Spinal cord (tissue), 10 donors: ENCODE measurements at places on chromosomes 4 and X.

DNA sequence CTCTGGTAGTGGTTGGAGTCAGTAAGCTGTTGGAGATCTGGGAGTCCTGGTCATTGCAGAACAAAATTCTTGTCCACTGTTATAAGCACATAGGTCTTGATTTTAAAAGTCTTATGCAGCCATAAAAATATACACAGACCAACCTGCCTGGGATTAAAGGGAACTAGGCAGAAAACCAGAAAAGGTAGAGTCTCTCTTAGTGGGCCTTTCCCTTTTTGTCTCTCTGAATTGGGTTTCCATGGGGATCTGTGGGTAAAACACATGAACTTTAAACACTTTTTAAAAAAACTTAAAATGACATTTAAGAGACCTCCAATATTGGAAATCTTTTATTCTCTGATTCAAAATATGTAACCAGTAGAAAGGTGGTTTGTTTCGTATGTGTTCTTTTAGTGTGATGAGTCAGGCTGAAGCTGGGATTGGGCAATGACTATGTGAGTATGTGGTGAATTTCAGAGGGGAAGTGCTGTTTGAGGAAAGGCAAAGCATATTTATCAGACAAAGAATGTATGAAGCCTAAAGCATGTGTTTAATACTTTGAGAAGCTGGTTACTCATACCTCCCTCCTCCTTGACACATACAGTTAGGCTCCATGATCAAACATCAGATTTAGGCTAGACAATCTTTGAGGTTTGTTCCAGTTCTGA is 29.6 kb downstream of the SLC16A2 start:
- H3K27ac ChIP-seq = no peak overlapping the region
- DNase-seq = no peak
- no peak overlapping the region for H3K4me3 ChIP-seq
- H3K4me1 ChIP-seq = no peaks in the 10 kb centered on the region
- no peaks in the 10 kb centered on the region for H3K36me3 ChIP-seq

DNA sequence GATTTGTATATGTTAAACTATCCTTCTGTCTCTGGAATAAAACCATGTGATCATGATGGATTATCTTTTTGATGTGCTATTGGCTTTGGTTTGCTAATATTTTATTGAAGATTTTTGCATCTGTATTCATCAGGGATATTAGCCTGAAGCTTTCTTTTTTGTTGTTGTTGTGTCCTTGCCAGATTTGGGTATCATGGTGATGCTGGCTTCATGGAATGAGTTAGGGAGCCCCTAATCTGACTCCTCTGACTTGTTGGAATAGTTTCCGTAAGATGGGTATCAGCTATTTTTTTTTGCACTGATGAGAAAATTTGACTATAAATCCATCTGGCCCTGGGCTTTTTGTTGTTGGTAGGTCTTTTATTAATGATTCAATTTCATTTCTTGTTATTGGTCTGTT is 45.7 kb downstream of the ATP10D start:
- no peak overlapping the region for H3K27ac ChIP-seq
- peaks cover 2% of the 10 kb centered on the region for H3K36me3 ChIP-seq
- no peak for DNase-seq
- no peaks in the 10 kb centered on the region for H3K4me1 ChIP-seq
- no peak overlapping the region for H3K4me3 ChIP-seq

GRCh38 chr4:7224001-7224400 is 31.7 kb downstream of the SORCS2 start:
- H3K4me1 ChIP-seq = peaks cover 31% of the 10 kb centered on the region
- no peak overlapping the region for H3K27ac ChIP-seq
- no peaks in the 10 kb centered on the region for H3K27me3 ChIP-seq
- DNase-seq = no peak

GRCh38 chr4:81422595-81422994 is 49.1 kb downstream of the RASGEF1B start:
- no peak overlapping the region for H3K4me3 ChIP-seq
- peaks cover 9% of the 10 kb centered on the region for H3K4me1 ChIP-seq
- DNase-seq = no peak
- H3K27me3 ChIP-seq = no peaks in the 10 kb centered on the region
- no peak overlapping the region for H3K27ac ChIP-seq

DNA sequence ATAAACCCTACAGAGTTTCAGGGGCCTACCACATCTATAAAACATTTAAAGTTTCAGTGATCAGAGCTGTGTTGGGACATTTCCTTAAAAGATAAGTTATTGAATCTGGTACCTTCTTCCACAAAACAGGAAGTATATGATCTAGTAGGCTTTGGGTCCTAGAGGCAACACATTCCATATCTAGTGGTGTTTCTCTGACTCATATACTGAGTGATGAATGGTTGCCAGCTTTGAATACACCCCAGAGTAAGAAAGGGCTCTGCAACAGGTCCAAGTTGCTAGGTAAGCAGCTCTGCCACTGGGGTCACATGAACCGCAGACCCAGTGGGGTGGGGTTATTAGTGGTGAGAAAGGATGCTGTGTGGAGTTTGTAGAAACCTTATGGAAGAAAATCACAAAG is 32.4 kb upstream of the BLTP1 start:
- no peak overlapping the region for H3K4me3 ChIP-seq
- H3K4me1 ChIP-seq = no peaks in the 10 kb centered on the region

- H3K27ac ChIP-seq = no peak overlapping the region
- H3K4me3 ChIP-seq = no peak overlapping the region
- H3K36me3 ChIP-seq = no peaks in the 10 kb centered on the region
- DNase-seq = no peak
Measured at GRCh38 chr4:156774422-156774821, 197.2 kb downstream of the PDGFC start.

GRCh38 chr4:141002323-141002805 is 130.9 kb downstream of the RNF150 start:
- H3K36me3 ChIP-seq = no peaks in the 10 kb centered on the region
- H3K27ac ChIP-seq = no peak overlapping the region
- no peak overlapping the region for H3K4me3 ChIP-seq

GRCh38 chr4:100962698-100963097 is 384.6 kb downstream of the PPP3CA start:
- H3K4me1 ChIP-seq = no peaks in the 10 kb centered on the region
- H3K27me3 ChIP-seq = no peaks in the 10 kb centered on the region
- H3K27ac ChIP-seq = no peak overlapping the region
- no peaks in the 10 kb centered on the region for H3K36me3 ChIP-seq
- no peak for DNase-seq
- no peak overlapping the region for H3K4me3 ChIP-seq

DNA sequence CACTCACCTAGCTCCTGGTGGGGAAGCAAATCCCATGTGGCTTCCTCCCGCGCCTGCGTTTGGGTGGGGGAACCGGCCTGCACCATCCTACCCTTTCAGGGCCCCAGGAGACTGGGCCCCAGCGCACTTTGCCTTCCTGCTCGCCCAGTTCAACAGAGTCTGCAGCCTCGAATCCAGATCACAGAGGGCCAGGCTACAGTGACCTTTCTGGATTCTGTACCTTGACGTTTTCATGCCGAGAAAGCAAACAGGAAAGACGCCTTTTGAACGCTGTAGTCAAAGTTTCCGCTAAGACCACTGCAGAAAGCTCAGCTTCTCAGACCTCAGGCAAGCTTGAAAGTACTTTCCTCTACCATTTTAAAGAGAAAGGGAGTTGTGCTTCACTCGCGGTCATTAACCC is 7.4 kb upstream of the BEND2 start:
- H3K27ac ChIP-seq = no peak overlapping the region
- no peaks in the 10 kb centered on the region for H3K36me3 ChIP-seq
- no peak overlapping the region for H3K4me3 ChIP-seq

- H3K27me3 ChIP-seq = no peaks in the 10 kb centered on the region
- no peaks in the 10 kb centered on the region for H3K4me1 ChIP-seq
- no peak overlapping the region for H3K4me3 ChIP-seq
- no peaks in the 10 kb centered on the region for H3K36me3 ChIP-seq
- no peak overlapping the region for H3K27ac ChIP-seq
Measured at GRCh38 chrX:119573222-119573621, 1.1 kb upstream of the UBE2A start.

DNA sequence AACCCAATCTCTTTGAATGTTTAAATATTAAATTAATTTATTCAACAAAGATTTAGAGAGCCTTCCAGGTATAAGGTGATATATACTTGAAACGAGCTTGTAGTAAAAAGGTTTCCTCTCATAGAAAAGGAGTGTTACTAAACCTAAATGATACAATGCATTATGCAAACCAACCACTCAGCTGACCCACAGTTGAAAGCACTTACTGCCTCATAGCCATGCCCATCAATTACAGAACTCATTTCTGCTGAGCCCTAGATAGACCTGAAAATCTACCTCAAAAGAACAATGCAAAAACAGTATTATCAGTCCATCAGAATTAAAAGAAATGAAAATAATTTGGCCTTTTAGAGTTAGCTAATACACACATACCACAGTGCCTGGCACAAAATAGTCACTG is 75.4 kb downstream of the KCNIP4 start:
- H3K27me3 ChIP-seq = no peaks in the 10 kb centered on the region
- DNase-seq = no peak
- H3K4me3 ChIP-seq = no peak overlapping the region
- no peaks in the 10 kb centered on the region for H3K36me3 ChIP-seq
- no peak overlapping the region for H3K27ac ChIP-seq

DNA sequence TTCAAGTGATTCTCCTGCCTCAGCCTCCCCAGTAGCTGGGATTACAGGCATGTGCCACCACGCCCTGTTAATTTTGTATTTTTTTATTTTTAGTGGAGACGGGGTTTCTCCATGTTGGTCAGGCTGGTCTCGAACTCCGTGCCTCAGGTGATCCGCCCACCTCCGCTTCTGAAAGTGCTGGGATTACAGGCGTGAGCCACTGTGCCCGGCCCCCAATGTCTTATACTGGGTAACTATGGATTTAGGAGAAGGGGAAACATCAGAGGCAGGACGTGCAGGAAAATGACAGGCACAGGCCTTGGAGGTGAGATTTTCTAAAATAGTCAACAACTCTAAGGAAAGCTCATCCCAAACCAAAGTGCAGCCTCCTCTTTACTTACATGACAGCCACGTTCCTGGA is 11.1 kb upstream of the TSPYL2 start:
- H3K4me1 ChIP-seq = peaks cover 14% of the 10 kb centered on the region
- peaks cover 15% of the 10 kb centered on the region for H3K27me3 ChIP-seq
- no peak overlapping the region for H3K27ac ChIP-seq
- H3K36me3 ChIP-seq = no peaks in the 10 kb centered on the region

GRCh38 chrX:78624962-78625909 is 33.9 kb downstream of the RTL3 start:
- H3K36me3 ChIP-seq = no peaks in the 10 kb centered on the region
- no peak overlapping the region for H3K4me3 ChIP-seq

- no peak for DNase-seq
- no peak overlapping the region for H3K27ac ChIP-seq
- H3K27me3 ChIP-seq = no peaks in the 10 kb centered on the region
Measured at GRCh38 chrX:27336466-27337091, 126.6 kb downstream of the PPP4R3C start.

GRCh38 chr4:47686294-47686872 is 151.5 kb downstream of the CORIN start:
- H3K27me3 ChIP-seq = no peaks in the 10 kb centered on the region
- no peak overlapping the region for H3K4me3 ChIP-seq
- H3K36me3 ChIP-seq = no peaks in the 10 kb centered on the region
- no peak overlapping the region for H3K27ac ChIP-seq

DNA sequence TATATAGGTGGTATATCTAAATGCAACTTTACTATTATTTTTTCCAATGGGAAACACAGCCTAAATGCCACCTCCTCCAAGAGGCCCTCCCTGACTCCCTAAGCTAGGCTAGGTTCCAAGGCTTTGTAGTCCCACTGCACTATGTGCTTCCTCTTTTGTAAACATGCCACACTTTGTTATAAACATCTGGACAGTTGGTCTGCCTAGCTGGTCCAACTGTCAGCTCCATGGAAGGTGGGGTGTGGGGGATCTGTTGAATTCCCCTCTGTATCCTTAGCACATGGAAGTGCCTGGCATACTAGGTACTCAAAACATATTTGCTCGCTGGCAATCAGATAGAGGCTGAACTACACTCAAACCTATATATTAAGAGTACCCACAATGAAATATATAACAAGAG is 63.4 kb downstream of the SLC9A7 start:
- H3K4me3 ChIP-seq = no peak overlapping the region
- no peak for DNase-seq
- H3K27ac ChIP-seq = no peak overlapping the region
- H3K27me3 ChIP-seq = no peaks in the 10 kb centered on the region
- H3K4me1 ChIP-seq = no peaks in the 10 kb centered on the region

DNA sequence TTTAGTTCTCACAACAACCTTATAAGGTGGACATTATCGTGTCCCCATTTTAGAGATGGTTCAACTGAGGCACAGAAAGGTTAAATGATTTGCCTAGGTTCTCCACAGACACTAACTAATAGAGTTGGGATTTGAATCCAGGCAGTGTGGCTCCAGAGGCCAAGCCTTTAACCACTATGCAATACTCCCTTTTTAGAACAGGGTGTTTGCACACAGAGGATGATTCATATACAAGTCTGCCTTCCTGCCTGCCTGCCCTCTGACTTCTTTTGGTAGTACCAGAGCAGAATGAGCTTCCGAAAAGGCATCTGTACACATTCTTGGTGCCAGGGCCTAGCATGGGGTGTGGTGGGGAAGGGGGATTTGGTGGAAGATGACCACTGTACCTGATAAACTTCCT is 150.8 kb upstream of the ARHGEF9 start:
- no peak for DNase-seq
- H3K4me3 ChIP-seq = no peak overlapping the region
- no peak overlapping the region for H3K27ac ChIP-seq
- H3K36me3 ChIP-seq = no peaks in the 10 kb centered on the region
- no peaks in the 10 kb centered on the region for H3K4me1 ChIP-seq
